ENCODE measurements at places on chromosomes 6 and 20.
A peak's percentile ranks its signal among the peaks of the same experiment; 100 is the strongest.

- H3K27ac ChIP-seq: no peak overlapping the region
- no peaks in the 10 kb centered on the region for H3K27me3 ChIP-seq
- peak; percentile 25 for DNase-seq
- H3K4me3 ChIP-seq: no peak overlapping the region
- no peaks in the 10 kb centered on the region for H3K36me3 ChIP-seq
Observed at GRCh38 chr6:62150048-62150663, 135.9 kb downstream of the KHDRBS2 start.

DNA sequence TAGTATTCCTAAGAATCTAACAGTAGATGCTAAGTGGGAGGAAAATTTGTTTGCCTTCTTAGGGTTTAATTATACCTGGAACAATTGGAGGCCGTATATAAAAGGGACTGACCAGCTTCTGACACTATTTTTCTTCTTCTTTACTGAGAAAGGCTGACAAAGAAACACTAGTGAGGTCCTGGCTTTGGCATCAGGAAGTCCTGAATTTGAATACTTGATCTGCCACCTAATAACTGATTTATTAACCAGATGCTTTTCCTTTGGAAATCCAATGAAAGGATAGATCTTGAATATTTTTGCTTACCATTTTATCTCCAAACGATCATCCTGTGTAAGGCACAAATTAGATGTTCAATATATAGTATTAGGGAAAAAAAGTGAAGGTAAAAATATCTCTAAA lies 382.5 kb downstream of the CENPW start:
- no peaks in the 10 kb centered on the region for H3K27me3 ChIP-seq
- DNase-seq: no peak
- H3K4me1 ChIP-seq: peaks cover 36% of the 10 kb centered on the region
- H3K4me3 ChIP-seq: no peak overlapping the region
- peak overlapping the region; percentile 21 for H3K27ac ChIP-seq
- no peaks in the 10 kb centered on the region for H3K36me3 ChIP-seq

GRCh38 chr6:87393026-87393622 lies 14.6 kb upstream of the CFAP206 start:
- peak; percentile 47 for DNase-seq
- H3K36me3 ChIP-seq: no peaks in the 10 kb centered on the region

- peaks cover 6% of the 10 kb centered on the region for H3K36me3 ChIP-seq
- H3K4me3 ChIP-seq: no peak overlapping the region
- H3K27ac ChIP-seq: no peak overlapping the region
- DNase-seq: no peak
Observed at GRCh38 chr6:41583565-41583964, 37.4 kb downstream of the FOXP4 start.

DNA sequence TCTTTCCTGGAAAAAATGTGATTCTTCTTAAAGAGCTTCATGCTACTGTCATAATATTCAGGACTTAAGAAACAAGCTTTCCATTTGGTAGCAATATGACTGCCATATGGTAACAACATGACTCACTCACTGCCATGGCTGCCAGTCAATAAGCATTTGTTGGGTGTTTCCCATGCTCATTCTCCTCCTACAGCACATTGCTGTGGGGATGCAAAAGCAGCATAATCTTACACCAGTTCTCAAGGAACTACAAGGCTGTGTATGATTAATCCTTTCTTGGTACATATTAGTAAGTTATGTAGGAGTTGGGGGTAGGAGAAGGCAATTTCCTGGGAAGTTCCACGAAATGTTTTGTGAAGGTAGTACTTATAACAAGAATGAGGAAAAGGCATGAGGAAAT lies 76.7 kb downstream of the CEP162 start:
- DNase-seq: peak; percentile 57
- peak overlapping the region; percentile 62 for H3K27ac ChIP-seq
- no peak overlapping the region for H3K4me3 ChIP-seq

DNA sequence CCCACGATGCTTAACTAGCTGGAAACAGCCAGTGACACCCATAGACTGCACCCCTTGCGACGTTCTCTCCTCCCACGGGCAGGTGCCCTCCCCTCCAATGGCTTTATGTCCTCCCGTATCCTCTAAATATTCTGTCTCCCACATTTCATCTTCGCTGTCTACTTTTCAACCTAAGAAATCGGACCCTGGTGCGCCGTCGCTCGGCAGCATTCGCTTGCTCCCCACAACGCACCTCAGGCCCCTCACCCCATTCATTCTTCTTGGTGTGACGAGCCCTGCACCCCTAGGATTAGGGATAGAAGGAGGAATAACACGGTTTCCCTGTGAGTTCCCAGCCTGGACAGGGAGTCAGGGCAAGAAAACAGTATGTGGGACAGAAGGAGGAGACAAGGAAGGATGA lies 74.3 kb upstream of the FOXQ1 start:
- H3K4me1 ChIP-seq: peaks cover 27% of the 10 kb centered on the region
- H3K27me3 ChIP-seq: peaks cover 14% of the 10 kb centered on the region
- no peak overlapping the region for H3K27ac ChIP-seq
- DNase-seq: no peak
- no peaks in the 10 kb centered on the region for H3K36me3 ChIP-seq

DNA sequence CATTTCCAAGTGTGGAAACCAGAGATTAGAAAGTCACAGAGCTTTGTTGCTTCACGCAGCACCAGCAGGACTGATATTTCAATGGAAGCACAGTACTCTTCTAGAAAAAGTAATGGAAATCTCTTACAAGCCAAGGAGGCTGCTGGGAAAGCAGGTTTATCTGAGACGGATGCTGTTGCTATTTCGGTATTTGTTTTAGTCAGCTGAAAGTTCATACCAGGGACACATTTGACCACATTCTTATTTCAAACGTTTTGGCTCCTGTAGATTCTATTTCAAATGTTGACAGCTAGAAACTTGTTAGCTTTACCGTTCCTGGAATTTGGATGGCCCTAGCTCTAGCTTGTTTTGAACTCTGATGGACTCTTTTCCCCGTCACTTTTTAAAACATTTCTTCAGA lies 3.7 kb upstream of the TMEM242 start:
- no peak overlapping the region for H3K27ac ChIP-seq
- no peak overlapping the region for H3K4me3 ChIP-seq
- H3K36me3 ChIP-seq: no peaks in the 10 kb centered on the region
- H3K27me3 ChIP-seq: peaks cover 4% of the 10 kb centered on the region

DNA sequence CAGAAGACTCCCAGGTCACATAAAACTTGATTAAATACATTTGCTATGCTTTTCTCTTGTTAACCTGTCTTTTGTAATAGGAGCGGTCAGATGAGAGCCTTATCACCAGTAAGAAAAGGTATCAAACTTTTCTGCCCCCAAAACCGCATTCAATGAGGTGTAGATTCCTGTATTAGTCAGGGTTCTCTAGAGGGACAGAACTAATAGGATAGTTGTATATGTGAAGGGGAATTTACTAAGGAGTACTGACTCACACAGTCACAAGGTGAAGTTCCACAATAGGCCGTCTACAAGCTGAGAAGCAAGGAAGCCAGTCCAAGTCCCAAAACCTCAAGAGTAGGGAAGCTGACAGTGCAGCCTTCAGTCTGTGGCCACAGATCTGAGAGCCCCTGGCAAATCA lies 32.7 kb downstream of the PTPRK start:
- H3K4me1 ChIP-seq: peaks cover 61% of the 10 kb centered on the region
- peak overlapping the region; percentile 76 for H3K27ac ChIP-seq
- no peak overlapping the region for H3K4me3 ChIP-seq
- DNase-seq: peak; percentile 55
- peaks cover 5% of the 10 kb centered on the region for H3K27me3 ChIP-seq
- peaks cover 34% of the 10 kb centered on the region for H3K36me3 ChIP-seq

DNA sequence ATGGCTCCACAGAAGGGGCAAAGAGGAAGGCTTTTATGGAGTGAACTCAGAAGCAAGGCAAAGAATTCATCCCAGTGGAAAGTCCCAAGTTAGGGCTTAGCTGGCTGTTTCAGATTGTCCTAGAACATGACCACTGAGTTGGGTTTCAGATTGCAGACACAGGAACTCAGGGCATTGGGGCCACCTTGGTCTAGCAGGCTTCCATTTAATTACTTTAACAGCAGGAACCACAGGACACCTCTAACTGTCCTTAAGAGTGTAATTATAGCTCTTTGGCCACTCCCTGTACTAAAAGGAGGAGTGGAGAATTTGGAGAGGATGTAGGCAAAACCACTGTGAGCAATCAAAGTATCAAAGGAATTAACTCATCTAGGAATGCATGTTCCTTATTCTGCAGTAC lies 150.6 kb upstream of the AGPAT4 start:
- no peak for DNase-seq
- peaks cover 6% of the 10 kb centered on the region for H3K27me3 ChIP-seq
- no peaks in the 10 kb centered on the region for H3K4me1 ChIP-seq
- H3K36me3 ChIP-seq: no peaks in the 10 kb centered on the region
- no peak overlapping the region for H3K4me3 ChIP-seq

GRCh38 chr6:128738112-128738511 lies 144.8 kb upstream of the LAMA2 start:
- no peak for DNase-seq
- H3K4me3 ChIP-seq: no peak overlapping the region
- H3K4me1 ChIP-seq: no peaks in the 10 kb centered on the region
- no peaks in the 10 kb centered on the region for H3K36me3 ChIP-seq
- H3K27ac ChIP-seq: no peak overlapping the region

DNA sequence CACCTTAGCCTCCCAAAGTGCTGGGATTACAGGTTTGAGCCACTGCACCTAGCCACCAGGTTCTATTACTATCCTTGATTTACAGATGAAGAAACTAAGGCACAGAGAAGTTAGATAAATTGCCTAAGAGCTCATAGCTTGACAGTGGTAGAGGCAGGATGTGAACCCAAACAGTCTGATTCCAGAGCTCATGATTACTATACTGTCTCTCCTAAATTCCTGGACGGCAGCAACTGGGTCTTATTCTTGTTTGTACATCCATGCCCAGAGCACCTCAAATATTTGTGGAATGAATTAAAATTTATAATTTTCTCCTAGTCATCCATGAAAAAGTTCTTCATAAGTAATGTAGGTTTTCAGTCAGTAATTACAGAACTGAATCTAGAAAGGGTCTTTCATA lies 15.1 kb downstream of the PDSS2 start:
- peaks cover 49% of the 10 kb centered on the region for H3K4me1 ChIP-seq
- peak overlapping the region; percentile 81 for H3K4me3 ChIP-seq
- no peaks in the 10 kb centered on the region for H3K27me3 ChIP-seq
- peaks cover 27% of the 10 kb centered on the region for H3K36me3 ChIP-seq
- DNase-seq: peak; percentile 18

DNA sequence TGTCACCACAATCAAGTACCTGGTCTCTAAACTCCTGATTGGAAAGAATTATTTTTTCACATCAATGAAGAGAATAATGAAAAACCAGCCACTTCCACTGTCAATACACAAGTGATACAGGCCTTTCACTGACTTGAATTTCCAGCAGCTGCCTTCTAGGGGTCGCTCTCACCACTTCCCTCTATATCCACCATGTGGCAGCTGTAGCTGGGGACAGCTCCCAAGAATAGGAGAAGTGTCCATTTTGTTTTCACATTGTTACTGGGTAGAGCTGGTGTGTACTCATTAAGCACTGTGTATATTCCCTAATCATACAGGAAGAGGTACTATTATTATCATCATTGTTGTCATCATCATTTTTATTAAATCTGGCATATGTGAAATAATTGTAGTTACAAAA lies 438.4 kb upstream of the SPTLC3 start:
- no peak overlapping the region for H3K27ac ChIP-seq
- H3K4me3 ChIP-seq: no peak overlapping the region
- H3K36me3 ChIP-seq: no peaks in the 10 kb centered on the region
- no peaks in the 10 kb centered on the region for H3K4me1 ChIP-seq
- DNase-seq: no peak
- peaks cover 2% of the 10 kb centered on the region for H3K27me3 ChIP-seq

- H3K4me3 ChIP-seq: no peak overlapping the region
- no peak overlapping the region for H3K27ac ChIP-seq
- H3K27me3 ChIP-seq: no peaks in the 10 kb centered on the region
- H3K4me1 ChIP-seq: no peaks in the 10 kb centered on the region
- no peaks in the 10 kb centered on the region for H3K36me3 ChIP-seq
Observed at GRCh38 chr20:7410150-7410549, 530.1 kb downstream of the HAO1 start.

GRCh38 chr6:15023448-15023847 lies 222.4 kb upstream of the JARID2 start:
- H3K27ac ChIP-seq: no peak overlapping the region
- no peak overlapping the region for H3K4me3 ChIP-seq
- no peaks in the 10 kb centered on the region for H3K4me1 ChIP-seq
- H3K36me3 ChIP-seq: no peaks in the 10 kb centered on the region
- H3K27me3 ChIP-seq: peaks cover 7% of the 10 kb centered on the region
- DNase-seq: no peak

DNA sequence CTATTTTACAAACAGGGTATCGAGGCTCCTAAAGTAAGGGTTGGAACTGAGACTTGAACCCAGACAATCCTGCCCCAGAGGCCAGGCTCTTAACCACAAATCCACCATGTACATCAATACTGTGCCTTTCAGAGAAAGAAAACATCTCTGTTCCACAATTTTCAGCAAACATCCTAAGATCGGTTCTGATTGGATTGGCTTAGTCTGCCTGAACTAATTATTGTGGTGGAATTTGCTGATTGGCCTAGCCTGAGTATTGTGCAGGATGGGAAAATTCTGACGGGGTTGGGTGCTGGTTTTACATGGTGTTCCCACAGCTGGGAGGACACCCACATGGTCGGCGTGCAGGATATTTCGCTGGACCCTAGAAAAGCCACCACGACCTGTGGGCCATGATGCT lies at the start of gene CLPSL1:
Gene CLPSL1 (plus strand): TSS at position 301 of the 400 bp plus-strand sequence. CDS start 92 bp downstream, at position 393.
- DNase-seq: no peak
- H3K27me3 ChIP-seq: peaks cover 37% of the 10 kb centered on the region
- no peaks in the 10 kb centered on the region for H3K4me1 ChIP-seq

DNA sequence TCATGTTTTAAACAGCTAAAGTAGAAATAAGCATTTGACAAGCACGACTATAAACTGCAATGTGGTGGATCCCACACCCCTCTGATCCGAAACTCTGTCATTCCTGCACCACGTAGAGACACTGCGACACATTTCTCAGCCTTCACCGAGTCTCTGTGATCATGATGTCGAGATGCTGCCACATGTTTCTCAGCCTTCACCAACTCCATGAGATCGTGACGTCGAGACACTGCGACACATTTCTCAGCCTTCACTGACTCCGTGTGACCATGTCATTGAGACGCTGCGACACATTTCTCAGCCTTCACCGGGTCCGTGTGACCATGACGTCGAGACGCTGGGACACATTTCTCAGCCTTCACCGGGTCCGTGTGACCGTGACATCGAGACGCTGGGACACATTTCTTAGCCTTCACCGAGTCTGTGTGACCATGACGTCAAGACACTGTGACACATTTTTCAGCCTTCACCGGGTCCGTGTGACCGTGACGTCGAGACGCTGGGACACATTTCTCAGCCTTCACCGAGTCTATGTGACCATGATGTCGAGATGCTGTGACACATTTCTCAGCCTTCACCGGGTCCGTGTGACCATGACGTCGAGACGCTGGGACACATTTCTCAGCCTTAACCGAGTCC lies 143.0 kb downstream of the TTLL2 start:
- H3K27me3 ChIP-seq: no peaks in the 10 kb centered on the region
- H3K4me1 ChIP-seq: no peaks in the 10 kb centered on the region
- H3K27ac ChIP-seq: no peak overlapping the region
- peaks cover 18% of the 10 kb centered on the region for H3K36me3 ChIP-seq

GRCh38 chr6:26234421-26235301 lies 130.3 kb upstream of the BTN3A2 start:
- peaks cover 42% of the 10 kb centered on the region for H3K4me1 ChIP-seq
- H3K27ac ChIP-seq: peak overlapping the region; percentile 84
- H3K4me3 ChIP-seq: peak overlapping the region; percentile 86
- no peaks in the 10 kb centered on the region for H3K36me3 ChIP-seq
- DNase-seq: peak; percentile 78

- H3K27ac ChIP-seq: no peak overlapping the region
- no peaks in the 10 kb centered on the region for H3K36me3 ChIP-seq
- H3K4me3 ChIP-seq: no peak overlapping the region
- DNase-seq: no peak
- H3K4me1 ChIP-seq: no peaks in the 10 kb centered on the region
Observed at GRCh38 chr6:46914279-46914810, 7.4 kb downstream of the ADGRF5 start.

Data from HFFc6 (cell line).